ENCODE measurements at places on chromosomes 13 and 19. TPM values are rescaled to one million over a fixed set of nuclear protein-coding genes. Genes with fewer than 3 reads are reported as not detected.

TMEM255B gene
- 1.1 TPM for total RNA-seq

HSPB6 gene
- 0.55 TPM for total RNA-seq

ZNF57 gene
- 3.9 TPM for total RNA-seq

CFD gene
- total RNA-seq: 0.17 TPM

GJA3 gene
- total RNA-seq: 0.05 TPM

ZNF541 gene
- 0.44 TPM for total RNA-seq

ZNF121 gene
- total RNA-seq: 57.1 TPM

PRRG2 gene
- total RNA-seq: 0.52 TPM

DZIP1 gene
- 0.15 TPM for total RNA-seq

CHST8 gene
- total RNA-seq: not detected

KISS1R gene
- 5.3 TPM for total RNA-seq

TMC4 gene
- 0.24 TPM for total RNA-seq

ELAVL1 gene
- total RNA-seq: 135 TPM

C1QTNF9B gene
- total RNA-seq: not detected

SELENOV gene
- total RNA-seq: not detected

CLIP3 gene
- total RNA-seq: not detected

ZNF610 gene
- total RNA-seq: 0.64 TPM

SACS gene
- 26.1 TPM for total RNA-seq

WDR62 gene
- 23.7 TPM for total RNA-seq

TTYH1 gene
- total RNA-seq: not detected

LRRC63 gene
- 0.24 TPM for total RNA-seq
